Fibroblast of skin of back (primary cell): ENCODE measurements at places on chromosomes 11 and 22.

DNA sequence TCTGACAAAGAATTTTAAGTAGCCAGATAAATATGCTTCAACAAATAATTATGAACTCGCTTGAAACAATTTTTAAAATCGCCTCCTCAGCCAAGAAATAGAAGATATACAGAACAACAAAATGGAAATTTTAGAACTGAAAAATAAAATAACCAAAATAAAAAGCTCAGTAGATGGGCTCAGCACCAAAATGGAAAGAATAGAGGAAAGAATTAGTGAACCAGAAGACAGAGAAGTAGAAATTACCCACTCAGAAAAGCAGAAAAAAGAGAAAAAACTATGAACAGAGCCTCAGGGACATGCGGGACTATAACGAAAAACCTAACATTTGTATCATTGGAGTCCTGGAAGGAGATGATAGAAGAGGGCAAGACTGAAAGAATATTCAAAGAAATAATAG lies 7.4 kb downstream of the COMMD9 start:
- no peak for DNase-seq

DNA sequence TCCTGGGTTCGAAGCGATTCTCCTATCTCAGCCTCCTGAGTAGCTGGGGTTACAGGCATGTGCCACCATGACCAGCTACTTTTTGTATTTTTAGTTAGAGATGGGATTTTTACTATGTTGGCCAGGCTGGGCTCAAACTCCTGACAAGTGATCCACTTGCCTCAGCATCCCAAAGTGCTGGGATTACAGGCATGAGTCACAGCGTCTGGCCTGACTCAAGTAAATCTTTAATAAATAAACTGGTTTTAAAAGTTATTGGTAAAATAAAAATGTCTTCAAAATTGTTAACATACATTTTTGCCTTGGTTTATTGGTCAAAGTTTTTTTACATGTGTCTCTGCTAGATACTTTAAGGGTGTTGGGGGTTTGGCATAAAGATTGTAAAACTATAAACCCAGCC lies 7.3 kb upstream of the PES1 start:
- DNase-seq = no peak

DNA sequence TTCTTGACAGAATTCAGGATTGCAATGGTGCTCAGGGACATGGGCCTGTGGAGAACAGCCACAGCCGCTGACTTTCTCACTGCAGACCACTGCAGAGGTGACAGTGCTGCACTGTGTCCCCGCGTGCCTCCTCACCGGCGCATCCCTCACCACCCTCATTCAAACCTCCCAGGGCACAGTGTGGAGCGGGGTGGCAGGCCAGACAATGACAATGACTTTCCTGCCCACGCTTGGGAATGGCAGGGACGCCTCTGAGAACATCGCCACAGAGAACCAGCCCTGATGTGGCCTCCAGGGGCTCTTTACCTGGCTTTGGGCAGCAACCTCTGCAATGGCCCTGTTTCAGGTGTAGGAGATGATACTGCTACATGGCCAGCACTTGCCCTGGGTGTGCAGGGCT lies 65.7 kb downstream of the NCAPD3 start:
- DNase-seq = no peak

DNA sequence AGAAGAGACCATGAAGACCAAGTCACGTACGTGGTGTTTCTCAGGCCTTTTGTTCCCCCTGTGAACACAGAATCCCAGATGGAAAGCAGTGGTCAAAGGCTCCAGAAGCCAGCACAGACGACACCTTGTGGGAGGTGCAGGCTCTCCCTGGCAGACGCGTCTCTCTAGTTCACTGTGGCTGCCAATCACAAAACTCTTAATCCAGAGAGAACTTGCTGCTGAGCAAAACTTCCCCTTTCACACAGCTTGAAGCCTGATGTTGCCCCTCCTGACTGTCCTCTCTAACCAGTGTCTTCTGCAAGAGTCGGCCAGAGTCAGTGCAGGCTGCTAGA lies 67.1 kb downstream of the PIWIL3 start:
- DNase-seq = no peak

DNA sequence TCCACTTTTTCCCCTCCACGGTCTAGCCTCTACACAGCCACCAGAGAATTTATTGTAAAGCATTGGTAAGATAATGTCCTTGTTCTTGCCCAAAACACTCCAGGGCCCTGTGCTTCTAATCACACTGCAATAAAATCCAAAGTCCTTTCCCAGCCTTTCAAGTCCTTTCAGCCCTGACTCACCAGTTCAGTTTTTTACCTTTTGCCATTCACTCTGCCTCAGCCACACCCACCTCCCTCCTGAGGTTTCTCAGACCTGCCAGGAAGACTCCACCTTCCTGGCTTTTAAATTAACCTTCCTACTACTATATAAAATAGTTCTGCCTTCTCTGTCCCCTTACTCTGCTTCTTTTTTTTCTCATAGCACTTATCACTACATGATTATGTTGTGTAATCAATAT lies 91.0 kb upstream of the ARHGAP32 start:
- no peak for DNase-seq

- DNase-seq = no peak
Observed at GRCh38 chr22:45450101-45450785, 36.8 kb downstream of the RIBC2 start.

DNA sequence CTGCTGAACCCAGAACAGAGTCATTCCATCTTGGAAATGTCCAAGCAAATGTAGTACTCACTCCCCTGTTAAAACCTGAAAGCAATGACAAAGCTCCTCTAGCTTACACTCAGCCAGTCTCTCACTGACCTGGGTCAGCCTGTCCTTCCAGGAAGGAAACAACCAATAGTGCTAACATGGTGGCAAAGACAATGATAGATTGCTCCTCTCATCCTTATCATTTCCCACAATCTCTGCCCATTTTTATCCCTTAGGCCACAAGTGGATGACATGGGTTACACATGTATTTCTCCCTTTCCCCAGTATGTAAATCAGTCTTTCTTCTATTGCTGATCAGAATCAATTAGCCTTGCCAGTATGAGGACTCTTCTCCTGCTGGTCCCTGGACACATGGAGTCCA lies 154.6 kb upstream of the SESN3 start:
- DNase-seq = no peak

- no peak for DNase-seq
Observed at GRCh38 chr11:10991393-10991792, 133.5 kb upstream of the ZBED5 start.

DNA sequence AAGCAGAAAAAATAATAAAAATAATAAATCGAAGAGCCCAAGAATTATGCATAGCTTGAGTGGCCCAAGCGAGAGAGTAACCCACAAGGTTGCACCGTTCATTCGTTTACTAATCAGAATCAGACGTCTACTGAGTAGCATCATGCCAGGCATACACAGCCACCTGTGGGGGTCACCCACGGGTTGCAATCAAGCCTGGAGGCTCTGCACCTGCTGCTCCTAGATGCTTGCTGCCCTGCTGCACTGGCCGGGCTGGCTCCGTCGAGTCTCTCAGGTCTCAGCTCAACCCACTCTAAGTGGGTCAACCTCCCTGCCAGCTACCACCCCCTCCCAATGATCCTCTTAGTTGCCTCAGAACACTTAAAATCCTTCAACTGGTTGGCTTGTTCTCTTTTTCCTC lies 2.0 kb upstream of the TESMIN start:
- DNase-seq = no peak

DNA sequence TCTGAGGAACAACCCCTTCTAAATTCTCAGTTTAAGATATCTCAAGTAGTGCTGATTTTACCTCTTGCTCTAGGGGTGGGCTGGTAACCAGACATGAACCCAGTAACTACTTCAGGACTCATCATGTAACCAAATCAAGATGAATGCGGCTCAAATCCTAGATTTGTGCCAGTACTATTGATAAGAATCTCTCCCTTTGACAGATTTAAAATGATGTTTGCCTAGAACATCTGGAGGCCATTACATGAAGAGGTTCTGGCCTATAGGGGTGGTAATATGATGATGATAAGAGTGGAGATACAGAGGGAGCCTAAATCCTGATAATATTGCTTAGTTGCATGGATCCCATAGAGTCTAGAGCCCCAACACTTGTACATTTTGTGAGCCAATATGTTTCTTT lies 672.6 kb upstream of the ANO5 start:
- no peak for DNase-seq

DNA sequence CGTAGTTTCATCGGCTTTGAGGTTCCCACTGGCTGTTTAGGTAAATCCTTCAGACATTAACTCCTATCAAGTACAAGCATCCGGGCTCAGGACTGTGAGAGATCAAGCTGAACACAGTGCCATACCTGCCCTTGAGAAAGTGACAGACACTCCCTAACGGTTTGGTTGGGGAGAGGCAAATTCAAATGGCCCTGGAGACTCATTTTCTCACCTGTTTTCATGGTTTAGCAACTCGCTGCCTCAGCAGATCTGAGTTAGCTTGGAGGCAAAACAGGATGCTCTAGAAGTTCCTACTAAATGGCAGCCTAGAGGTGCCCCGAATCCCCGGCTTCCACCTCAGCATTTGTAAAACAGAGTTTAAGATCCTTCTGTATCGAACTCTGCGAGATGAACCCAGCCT lies 3.6 kb upstream of the FBXO3 start:
- no peak for DNase-seq

DNA sequence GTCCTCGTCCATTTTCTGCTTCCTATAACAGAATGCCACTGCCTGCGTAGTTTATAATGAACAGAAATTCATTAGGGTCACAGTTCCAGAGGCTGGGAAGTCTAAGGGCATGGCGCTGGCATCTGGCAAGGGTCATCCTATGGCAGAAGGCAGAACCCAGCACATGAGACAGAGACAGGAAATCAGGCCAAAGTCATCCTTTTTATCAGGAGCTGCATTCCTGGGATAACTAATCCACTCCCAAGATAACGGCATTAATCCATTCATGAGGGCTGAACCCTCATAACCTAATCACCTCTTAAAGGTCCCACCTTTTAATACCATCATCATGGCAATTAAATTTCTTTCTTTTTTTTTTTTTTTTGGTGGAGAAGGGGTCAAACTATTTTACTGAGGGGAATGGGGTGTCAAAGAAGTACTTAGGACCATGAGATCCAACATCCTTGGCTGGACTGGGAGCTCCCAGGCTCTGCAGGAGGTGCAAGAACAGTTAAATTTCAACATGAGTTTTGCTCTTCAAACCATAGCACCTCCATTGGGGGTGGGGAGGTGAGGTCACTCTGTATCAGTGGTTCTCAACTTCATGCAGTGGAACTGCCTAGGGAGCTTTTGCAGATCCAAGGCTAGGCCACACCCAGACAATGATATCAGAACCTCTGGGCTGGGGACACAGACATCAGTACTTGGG lies 4.4 kb downstream of the TMEM109 start:
- no peak for DNase-seq

DNA sequence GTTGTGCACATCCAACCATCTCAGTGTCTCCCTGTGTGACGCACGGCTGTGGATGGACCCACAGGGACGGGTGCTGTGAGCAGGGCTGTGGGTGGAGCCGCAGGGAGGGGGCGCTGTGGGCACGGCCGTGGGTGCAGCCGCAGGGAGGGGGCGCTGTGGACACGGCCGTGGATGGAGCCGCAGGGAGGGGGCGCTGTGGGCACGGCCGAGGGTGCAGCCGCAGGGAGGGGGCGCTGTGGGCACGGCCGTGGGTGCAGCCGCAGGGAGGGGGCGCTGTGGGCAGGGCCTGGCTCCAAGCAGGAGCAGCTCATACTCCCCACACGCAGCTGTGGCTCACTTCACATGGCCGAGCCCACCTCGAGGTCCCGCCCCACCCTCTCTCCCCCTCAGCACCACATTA lies 6.0 kb upstream of the MAPK11 start:
- peak; percentile 43 for DNase-seq

GRCh38 chr11:48052183-48053044 lies 72.1 kb downstream of the PTPRJ start:
- DNase-seq = peak; percentile 74

DNA sequence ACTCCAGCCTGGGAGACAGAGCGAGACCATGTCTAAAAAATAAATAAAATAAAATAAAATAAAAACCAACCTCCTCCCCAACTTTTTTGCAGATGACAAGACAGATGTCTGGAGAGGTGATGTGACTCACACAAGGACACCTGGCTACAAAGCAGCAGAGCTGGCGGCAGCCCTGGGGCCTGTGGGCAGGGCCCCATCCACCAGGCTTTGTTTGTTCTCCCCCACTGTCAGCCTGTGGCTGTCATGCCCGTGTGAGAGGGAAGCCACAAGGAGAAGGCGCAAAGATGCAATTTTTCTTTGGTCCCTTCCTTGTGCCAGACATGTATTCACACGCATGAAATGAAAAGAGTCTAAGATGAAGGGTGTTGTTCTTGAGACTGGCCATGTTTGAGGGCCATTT lies 16.6 kb downstream of the CD59 start:
- no peak for DNase-seq

DNA sequence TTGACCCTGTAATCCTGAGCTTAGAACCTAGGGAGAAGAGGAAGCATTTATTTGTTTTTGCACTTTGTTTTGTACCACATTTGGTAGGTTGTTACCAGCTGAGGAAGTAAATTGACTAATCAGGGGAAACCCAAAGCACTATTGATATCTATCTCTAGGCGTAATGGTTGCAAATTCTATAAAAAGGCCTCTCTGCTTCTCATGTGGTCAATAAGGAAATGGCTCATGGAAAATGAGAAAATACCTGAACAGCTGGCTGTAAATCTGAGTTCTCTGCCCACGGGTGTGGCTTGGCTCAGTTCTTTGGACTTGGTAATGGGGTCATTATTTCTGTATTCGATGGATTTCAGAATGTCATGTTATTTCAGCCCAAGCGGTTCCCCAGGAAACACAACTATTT lies 42.4 kb downstream of the BARX2 start:
- no peak for DNase-seq

- peak; percentile 46 for DNase-seq
Observed at GRCh38 chr11:132314911-132315455, 944.6 kb downstream of the NTM start.

GRCh38 chr11:35418282-35419183 lies 825 bp downstream of the SLC1A2 start:
- DNase-seq = peak; percentile 30

GRCh38 chr22:33300165-33300564 lies 242.0 kb upstream of the SYN3 start:
- no peak for DNase-seq

- no peak for DNase-seq
Observed at GRCh38 chr11:22082788-22083187, 110.1 kb upstream of the ANO5 start.

- DNase-seq = no peak
Observed at GRCh38 chr22:22946131-22946530, 58.5 kb downstream of the IGLL5 start.

GRCh38 chr11:132844956-132845696 lies 687.2 kb downstream of the OPCML start:
- peak; percentile 96 for DNase-seq

DNA sequence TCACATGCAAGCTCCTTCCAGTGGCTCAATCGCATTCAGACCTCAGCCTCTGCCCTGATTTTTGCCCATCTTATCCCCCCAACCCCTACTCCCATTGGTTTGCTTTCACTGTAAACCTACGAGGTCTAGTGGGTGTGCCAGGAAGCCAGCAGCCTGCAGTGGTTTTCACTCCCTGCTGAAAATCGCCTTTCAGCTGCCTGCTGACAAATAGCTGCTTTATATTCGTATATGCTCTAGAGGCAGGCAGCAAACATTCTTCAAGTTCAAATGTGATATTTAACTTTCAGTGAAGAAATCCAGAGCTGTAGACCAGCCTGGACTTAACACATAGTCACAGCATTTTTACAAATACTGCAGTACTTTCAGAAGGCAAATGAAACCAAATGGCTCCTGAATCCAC lies 92.8 kb upstream of the APOA1 start:
- no peak for DNase-seq
